Vagina (tissue), 2 donors: ENCODE measurements at places on chromosomes 4 and X.

- no peak for DNase-seq
Observed at GRCh38 chrX:136546371-136546781, 14.4 kb downstream of the VGLL1 start.

- no peak for DNase-seq
Observed at GRCh38 chr4:25229804-25230203, 4.0 kb upstream of the PI4K2B start.

- DNase-seq = no peak
Observed at GRCh38 chr4:43089730-43090129, 197.2 kb downstream of the GRXCR1 start.

DNA sequence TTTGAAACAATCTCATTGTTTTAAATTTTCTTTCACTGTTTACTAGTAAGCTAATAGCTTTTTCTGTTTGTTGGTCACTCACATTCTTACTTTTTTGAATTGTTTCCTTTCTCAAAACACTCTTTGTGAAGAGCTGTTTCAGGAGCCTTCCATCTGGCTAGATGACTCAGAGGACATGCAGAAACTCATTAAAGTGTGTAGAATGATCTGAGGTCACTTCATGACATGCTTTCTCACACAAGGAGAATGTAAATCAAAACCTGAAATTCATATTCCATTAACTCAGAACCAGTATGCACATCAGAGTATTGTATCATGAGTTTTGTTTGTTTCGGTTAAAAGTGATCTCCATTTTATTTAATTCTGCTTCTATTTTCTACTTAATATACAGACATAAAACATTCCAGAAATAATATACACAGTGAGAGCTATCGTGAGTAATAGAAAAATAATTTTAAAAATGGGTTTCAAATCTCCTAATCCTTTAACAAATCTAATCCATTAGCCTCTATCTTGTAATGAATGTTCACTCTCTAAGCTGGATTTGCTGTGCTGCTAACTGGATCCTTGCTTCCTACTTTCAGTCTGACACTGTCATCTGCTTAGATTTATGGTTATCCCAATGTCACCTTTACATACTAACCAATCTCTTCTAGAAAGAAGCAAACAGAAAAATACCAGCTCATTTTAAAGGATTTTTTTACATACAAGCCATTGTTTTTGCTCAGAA, 449.6 kb downstream of the FSTL5 start:
- DNase-seq = no peak

GRCh38 chr4:139890816-139891215, 225.2 kb downstream of the MGST2 start:
- no peak for DNase-seq

- no peak for DNase-seq
Observed at GRCh38 chr4:8596891-8597290, 4.3 kb downstream of the CPZ start.

GRCh38 chr4:73945674-73946449, 36.0 kb downstream of the PF4 start:
- DNase-seq = no peak

DNA sequence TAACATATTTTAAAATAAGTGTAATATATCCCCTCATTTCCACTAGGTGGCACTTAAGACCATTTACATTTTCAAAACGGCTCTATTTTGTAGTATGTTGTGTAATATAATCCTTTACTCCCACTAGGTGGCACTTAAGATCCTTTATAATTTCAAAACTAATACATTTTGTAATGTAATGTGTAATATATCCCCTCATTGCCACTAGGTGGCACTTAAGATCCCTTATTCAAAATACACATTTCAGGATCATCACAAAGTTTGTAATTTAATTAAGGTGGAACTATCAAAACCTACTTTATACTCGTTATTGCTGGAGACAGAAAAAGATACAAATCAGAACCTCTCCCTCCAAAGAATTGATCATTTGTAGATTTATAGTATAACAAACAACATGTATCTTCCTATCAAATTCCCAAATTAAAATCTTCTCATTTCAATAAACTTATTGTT, 132.5 kb downstream of the ARHGAP6 start:
- no peak for DNase-seq

GRCh38 chrX:106415276-106415895, 196.4 kb upstream of the RADX start:
- no peak for DNase-seq

DNA sequence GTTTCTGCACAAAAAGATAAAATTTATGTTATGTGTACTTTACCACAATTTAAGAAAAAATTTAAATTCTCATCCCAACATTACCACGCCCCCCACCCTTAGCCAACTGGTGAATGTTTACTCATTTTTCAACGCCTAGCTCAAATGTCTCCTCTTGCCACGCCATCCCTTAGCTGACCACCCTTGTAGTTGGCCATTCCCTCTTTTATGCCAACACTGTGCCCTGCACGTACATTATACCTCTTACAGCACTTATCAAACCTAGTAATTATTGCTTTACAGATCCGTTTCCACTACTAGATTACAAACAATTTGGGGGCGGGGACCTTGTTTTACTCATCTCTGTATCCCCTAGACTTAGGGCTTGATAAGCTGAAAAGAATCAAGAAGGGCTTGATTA, 644 bp downstream of the ERCC6L start:
- no peak for DNase-seq
